ENCODE measurements at places on chromosomes 1 and 21.
A peak's percentile ranks its signal among the peaks of the same experiment; 100 is the strongest.

DNA sequence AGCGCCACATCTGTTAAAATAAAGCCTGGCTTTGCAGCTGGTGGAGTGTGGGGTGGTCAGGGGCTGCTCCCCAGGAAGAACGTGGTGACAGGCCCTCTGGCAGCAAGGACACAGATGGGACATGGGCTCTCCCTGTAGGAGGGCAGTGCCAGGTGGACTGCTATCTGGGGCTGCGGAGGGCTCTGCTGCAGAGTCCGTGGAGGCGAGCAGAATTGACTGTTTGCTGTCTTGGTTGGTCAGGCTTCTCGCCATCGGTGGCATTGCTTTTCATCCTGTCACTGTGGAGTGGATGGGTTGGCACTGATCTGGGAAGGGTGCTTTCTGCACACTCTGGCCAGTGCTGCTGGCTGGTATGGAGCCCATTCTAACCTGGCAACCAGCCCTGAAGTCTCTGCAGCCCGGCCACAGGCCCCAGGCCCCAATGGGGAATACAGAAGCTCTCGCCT is 103.0 kb downstream of the LAMC2 start:
- H3K4me3 ChIP-seq, result no peak overlapping the region
- no peaks in the 10 kb centered on the region for H3K27me3 ChIP-seq
- no peak for DNase-seq
- no peaks in the 10 kb centered on the region for H3K36me3 ChIP-seq

DNA sequence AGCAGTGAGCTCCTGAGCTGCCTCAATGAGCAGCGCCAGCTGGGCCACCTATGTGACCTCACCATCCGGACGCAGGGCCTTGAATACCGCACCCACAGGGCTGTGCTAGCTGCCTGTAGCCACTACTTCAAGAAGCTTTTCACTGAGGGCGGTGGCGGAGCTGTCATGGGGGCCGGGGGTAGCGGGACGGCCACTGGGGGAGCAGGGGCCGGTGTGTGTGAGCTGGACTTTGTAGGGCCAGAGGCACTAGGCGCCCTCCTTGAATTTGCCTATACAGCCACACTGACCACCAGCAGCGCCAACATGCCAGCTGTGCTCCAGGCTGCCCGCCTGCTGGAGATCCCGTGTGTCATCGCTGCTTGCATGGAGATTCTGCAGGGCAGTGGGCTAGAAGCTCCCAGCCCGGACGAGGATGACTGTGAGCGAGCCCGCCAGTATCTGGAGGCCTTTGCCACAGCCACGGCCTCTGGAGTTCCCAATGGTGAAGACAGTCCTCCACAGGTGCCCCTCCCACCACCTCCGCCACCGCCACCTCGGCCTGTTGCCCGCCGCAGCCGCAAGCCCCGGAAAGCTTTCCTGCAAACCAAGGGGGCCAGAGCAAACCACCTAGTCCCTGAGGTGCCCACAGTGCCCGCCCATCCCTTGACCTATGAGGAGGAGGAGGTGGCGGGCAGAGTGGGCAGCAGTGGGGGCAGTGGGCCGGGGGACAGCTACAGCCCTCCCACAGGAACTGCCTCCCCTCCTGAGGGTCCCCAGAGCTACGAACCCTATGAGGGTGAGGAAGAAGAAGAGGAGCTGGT is 12.3 kb downstream of the ZBTB7B start:
- H3K27me3 ChIP-seq, result no peaks in the 10 kb centered on the region
- peaks cover 58% of the 10 kb centered on the region for H3K4me1 ChIP-seq
- no peak for DNase-seq
- H3K36me3 ChIP-seq, result peaks cover 30% of the 10 kb centered on the region
- H3K4me3 ChIP-seq, result no peak overlapping the region

- no peak overlapping the region for H3K27ac ChIP-seq
- H3K4me3 ChIP-seq, result no peak overlapping the region
- H3K36me3 ChIP-seq, result no peaks in the 10 kb centered on the region
Measured at GRCh38 chr21:29637134-29637533, 302.7 kb downstream of the GRIK1 start.

DNA sequence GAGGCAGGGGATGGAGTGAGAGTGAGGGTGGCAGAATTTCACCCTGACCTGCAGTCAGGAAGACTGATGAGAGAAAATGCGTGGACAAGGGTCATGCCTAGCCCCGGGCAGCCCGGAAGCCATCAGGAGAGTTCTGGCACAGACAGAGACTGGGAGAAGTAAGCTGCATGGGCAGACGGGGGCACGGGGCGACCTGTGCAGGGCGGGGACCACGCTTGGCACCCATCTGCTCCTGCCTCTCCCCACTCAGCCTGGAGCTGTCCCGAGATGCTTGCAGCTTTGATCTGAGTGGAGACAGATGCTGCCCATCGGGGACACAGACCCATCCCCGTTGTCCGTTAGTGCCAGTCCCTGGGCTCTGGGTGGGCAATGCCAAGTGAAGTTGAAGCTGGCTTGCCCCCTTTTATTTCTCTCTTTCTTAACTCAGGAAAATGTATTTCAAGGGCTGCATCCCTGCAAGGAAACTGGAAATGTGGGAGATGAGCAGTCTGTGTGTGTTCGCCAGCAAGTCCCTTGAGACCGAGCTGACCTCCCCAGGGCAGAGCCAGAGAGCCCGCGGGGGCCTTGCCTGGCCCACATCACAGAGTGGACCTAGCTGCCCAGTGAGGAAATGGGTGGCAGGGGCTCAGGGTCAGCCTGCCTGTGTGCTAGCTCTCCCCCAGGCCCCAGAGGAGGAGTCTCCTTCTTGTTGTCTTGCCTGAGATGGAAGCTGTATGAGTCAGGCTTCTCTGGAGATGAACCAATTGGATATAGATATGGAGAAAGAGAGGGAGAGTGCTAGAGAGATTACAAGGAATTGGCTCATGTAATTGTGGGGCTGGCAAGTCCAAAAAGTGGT is 121.3 kb upstream of the C1orf174 start:
- no peaks in the 10 kb centered on the region for H3K27me3 ChIP-seq
- H3K27ac ChIP-seq, result no peak overlapping the region
- no peaks in the 10 kb centered on the region for H3K4me1 ChIP-seq
- no peak for DNase-seq
- H3K4me3 ChIP-seq, result no peak overlapping the region

GRCh38 chr1:208778417-208778816 is 534.2 kb upstream of the PLXNA2 start:
- no peak overlapping the region for H3K27ac ChIP-seq
- no peak overlapping the region for H3K4me3 ChIP-seq
- no peaks in the 10 kb centered on the region for H3K27me3 ChIP-seq

GRCh38 chr1:31069392-31069791 is 3.9 kb upstream of the PUM1 start:
- H3K4me1 ChIP-seq, result peaks cover 4% of the 10 kb centered on the region
- H3K4me3 ChIP-seq, result no peak overlapping the region
- no peaks in the 10 kb centered on the region for H3K27me3 ChIP-seq
- DNase-seq, result no peak

DNA sequence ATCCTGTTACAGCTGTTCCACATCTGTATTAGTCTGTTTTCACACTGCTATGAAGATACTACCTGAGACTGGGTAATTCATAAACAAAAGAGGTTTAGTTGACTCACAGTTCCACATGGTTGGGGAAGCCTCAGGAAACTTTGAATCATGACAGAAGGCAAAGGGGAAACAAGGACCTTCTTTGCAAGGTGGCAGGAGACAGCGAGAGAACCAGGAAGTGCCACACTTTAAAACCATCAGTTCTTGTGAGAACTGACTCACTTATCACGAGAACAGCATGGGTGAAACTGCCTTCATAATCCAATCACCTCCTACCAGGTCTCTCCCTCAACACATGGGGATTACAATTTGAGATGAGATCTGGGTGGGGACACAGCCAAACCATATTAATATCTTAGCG is 110.3 kb upstream of the TRABD2B start:
- no peaks in the 10 kb centered on the region for H3K4me1 ChIP-seq
- H3K27me3 ChIP-seq, result no peaks in the 10 kb centered on the region
- no peak overlapping the region for H3K4me3 ChIP-seq
- no peak overlapping the region for H3K27ac ChIP-seq

DNA sequence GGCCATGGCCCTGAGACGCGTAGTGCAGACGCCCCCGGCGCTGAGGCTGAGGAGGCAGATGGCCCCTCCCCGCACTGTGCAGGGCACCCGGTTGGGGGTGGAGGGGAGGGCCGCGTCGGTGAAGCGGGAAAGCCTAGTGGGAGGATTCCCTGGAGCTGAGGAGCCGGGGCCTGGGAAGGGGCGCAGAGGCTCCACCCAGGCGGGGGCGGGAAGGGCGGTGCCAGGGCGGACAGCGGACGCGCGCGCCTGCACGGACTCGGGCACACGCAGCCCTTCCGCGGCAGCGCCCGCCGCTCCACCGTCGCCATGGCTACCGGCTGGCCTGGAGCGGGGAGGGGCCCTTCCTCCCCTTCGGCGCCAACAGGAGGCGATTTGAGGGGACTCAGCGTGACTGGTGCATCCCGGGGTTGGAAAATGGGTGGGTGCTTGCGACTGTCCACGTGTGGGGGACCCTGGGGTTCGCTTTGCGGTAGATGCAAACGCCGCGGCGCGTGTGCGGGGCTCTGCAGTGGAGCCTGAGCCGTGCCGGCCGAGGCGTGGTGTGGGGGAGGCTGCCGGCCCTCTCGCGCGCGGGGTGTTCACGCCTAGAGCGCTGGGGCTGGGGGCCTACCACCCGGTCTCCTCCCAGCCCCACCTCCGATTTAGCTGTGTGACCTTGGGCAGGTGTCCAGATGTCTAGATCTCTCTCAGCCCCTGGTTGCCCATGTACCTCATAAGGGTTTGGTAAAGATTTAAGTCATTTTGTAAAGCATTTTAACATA is 35.1 kb downstream of the PTPRF start:
- no peaks in the 10 kb centered on the region for H3K27me3 ChIP-seq
- DNase-seq, result no peak
- H3K4me3 ChIP-seq, result no peak overlapping the region
- H3K27ac ChIP-seq, result no peak overlapping the region
- peaks cover 25% of the 10 kb centered on the region for H3K4me1 ChIP-seq
- peaks cover 36% of the 10 kb centered on the region for H3K36me3 ChIP-seq

DNA sequence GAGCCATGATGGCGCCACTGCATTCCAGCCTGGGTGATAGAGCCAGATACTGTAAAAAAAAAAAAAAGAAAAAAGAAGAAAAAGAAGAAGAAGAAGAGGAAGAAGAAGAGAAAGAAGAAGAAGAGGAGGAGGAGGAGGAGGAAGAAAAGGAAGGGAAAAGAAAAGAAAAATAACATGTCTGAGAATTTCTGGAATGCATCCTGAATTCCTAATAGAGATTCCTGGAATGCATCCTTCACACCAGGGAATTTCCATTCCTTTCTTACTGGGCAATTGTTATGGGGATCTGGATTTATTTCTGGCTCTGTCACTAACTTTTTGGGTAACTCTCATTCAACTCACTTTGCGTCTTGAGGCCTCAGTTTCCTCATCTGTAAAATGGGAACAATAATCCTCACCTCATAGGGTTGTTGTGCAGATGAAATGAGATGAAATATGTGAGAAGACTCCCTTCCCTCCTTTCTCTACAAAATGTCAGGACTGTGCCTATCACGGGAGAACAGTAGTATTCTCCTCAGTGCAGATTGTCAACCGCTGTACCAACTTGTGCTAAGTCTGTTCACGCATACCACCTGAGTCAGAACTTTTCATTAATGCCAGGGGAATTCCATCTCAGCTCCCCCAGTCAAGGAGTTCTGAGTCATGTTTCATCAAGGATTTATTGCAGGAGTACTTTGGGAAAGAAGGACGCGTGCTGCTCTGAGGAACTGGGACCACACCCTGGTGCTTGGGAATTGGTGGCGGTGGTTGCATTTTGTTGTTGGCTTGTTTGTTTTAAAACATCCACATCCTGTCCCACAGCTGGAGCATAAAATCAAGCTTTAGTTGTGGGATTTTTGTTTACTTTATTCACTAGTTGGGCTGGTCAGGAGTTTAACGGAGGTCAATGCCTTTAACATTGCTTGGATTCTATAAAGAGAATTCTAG is 42.4 kb upstream of the ROR1 start:
- no peaks in the 10 kb centered on the region for H3K36me3 ChIP-seq
- peak overlapping the region; percentile 92 for H3K27ac ChIP-seq
- peaks cover 19% of the 10 kb centered on the region for H3K4me1 ChIP-seq
- peak; percentile 82 for DNase-seq
- H3K27me3 ChIP-seq, result no peaks in the 10 kb centered on the region

- no peaks in the 10 kb centered on the region for H3K4me1 ChIP-seq
- H3K36me3 ChIP-seq, result no peaks in the 10 kb centered on the region
- H3K4me3 ChIP-seq, result no peak overlapping the region
Measured at GRCh38 chr1:176926330-176927086, 238.0 kb downstream of the ASTN1 start.

DNA sequence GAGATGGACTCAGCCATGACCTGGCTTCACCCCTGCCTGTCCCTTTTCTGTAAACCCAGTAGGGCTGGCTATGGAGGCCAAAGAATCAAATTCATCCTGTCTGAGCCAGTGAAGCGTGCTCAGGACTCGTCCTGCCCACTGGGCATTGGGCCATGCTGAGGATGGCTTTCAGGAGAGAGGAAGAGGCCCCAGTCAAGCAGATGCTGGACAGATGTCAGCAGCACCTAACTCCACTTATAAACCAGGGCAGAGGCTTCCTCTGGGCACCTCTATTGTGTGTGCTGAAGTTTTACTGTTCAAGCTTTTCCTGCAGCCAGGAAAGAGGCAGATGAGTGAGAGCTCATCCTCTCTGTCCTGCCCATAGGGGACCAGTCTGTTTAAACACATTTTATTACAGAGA is 97.4 kb upstream of the GCLM start:
- H3K4me3 ChIP-seq, result no peak overlapping the region
- no peak for DNase-seq
- H3K4me1 ChIP-seq, result no peaks in the 10 kb centered on the region
- no peak overlapping the region for H3K27ac ChIP-seq

DNA sequence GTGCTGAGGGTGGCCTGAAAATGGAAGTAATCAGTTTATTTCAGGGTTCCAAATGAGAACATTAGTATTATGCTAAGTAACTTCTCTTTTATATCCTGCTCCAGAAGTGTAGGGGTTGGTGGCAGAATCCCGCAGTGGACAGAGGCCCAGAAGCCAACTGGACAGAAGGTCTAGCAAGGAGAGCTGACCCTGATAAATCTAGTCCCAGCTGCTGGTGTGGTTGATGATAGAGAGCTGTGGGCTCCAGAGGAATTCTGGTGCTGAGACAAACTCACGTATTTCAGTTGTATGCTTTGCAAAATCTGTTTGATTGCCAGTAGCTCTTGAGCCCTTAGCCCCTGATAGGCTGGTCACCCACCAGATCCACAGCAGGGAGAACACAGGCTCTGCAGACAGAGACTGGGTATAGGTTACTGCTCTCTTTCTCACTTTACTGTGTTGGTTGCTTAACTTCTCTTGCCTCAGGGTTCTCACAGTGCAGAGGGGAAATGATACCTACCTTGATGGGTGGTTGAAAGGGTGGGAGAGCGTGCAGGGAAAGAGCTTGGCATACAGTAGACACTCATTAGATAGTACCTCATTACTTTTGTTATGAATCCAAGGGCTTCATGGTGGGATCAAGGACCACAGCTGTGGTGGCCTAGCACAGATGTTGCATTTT is 29.6 kb upstream of the CACNA1E start:
- H3K4me3 ChIP-seq, result no peak overlapping the region
- no peaks in the 10 kb centered on the region for H3K27me3 ChIP-seq
- DNase-seq, result no peak
- no peaks in the 10 kb centered on the region for H3K36me3 ChIP-seq
- H3K27ac ChIP-seq, result no peak overlapping the region
- peaks cover under 1% of the 10 kb centered on the region for H3K4me1 ChIP-seq
